ENCODE measurements at places on chromosomes 2 and 18.

GRCh38 chr2:127673291-127674069 lies 1.9 kb downstream of the LIMS2 start:
- DNase-seq: no peak

GRCh38 chr2:26623541-26624495 lies 17.3 kb downstream of the CIB4 start:
- DNase-seq: no peak

GRCh38 chr2:208713066-208713745 lies 306.6 kb downstream of the PTH2R start:
- DNase-seq: no peak

DNA sequence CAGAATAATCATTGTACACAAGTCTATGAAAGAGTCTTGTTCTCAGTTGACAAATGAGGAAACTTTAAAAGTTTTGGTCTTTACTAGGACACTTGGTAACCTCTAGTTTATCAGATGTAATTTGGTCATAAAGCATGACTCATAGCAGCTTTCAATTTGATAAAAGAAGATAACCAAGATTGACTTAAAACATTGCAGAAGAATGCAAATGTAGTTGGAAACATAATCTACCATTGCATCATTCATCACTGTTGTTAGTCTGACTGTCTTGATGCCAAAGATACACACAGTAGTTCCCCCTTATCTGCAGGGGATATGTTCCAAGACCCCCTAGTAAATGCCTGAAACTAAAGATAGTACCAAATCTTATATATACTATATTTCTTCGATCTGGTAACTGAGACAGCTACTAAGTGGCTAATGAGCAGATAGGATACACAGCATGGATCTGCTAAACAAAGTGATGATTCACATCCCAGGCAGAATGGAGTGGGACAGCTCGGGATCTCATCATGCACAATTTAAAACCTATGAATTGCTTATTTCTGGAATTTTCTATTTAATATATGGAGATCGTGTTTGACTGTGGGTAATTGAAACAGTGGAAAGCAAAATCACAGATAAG lies 131.4 kb upstream of the CCDC68 start:
- DNase-seq: no peak

DNA sequence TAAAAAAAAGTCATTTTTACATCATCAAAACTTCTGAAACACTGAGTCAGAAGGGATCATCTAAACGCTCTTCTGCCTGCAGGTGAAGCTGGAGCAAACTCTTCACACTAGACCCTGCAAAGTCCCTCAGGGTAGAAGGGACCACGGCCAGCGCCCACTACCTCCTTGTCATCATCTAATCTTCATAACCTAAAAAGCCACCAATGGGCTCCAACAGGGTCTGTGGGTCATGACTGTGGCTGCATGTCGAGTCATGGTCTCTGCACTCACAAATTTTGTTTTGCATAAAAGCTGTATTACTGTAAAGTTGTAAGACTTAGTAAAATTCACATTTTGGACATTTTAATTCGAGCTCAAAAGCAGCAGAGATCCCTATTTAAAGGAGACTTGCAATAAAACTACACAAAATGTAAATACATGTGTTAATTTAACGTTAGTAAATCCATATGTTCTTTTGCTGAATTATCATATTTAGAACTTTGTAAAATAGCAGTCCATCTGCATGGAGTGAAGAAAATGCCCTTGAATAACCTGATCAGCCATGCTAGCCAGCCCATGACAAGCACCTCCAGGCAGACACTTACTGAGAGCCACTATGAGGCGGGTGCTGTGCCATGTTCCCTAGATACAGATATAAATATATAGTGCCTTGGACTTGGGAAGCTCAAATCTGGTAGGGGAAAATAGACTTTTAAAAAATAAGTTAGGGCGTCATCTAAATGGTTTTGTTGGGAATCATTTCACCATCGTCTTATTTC lies 437.2 kb upstream of the LYPD1 start:
- no peak for DNase-seq

- DNase-seq: no peak
Measured at GRCh38 chr2:206011018-206011614, 74.9 kb downstream of the INO80D start.

DNA sequence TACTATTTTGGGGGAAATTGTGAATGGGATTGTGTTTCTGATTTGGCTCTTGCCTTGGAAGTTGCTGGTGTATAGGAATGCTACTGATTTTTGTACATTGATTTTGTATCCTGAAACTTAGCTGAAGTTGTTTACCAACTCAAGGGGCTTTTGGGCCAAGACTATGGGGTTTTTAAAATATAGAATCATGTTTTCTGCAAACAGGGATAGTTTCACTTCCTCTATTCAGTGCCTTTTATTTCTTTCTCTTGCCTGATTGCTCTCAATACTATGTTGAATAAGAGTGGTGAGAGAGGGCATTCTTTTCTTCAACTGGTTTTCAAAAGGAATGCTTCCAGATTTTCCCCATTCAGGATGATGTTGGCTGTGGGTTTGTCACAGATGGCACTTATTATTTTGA lies 1383.8 kb upstream of the ACVR2A start:
- no peak for DNase-seq

DNA sequence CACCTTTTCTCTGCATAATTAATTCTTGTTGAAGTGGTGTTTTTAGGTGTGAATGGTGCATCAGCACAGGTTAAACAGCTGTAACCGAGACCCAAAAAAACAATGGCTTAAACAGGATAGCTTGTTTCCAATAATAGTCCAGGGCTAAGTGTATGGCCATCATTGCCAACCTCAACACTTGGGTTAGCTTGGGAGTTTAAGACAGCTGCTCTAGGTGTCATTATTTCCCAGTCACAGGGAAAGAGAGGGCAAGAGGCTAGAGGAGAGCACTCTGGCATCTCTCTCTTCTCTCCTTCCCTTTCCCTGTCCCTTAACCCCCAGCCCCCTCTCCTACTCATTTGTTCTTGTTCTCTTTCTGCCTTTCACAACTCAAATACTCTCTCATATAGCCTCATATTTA lies 21.1 kb downstream of the BIRC6 start:
- DNase-seq: no peak

DNA sequence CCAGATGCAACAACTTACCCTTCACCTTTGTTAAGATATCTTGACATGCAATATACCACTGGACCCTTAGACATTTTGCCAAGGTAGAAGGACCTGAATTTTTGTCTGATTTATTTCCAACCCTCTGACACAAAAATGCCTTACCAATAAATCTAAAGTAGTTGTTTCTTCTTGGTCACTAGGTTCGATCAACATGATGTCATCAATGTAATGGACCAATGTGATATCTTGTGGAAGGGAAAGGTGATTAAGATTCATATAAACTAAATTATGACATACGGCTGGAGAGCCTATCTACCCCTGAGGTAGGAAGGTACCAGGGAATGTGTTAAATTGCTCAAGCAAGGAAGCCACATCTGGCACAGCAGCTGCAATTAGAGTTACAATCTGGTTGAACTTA lies 67.7 kb upstream of the SERPINE2 start:
- no peak for DNase-seq

DNA sequence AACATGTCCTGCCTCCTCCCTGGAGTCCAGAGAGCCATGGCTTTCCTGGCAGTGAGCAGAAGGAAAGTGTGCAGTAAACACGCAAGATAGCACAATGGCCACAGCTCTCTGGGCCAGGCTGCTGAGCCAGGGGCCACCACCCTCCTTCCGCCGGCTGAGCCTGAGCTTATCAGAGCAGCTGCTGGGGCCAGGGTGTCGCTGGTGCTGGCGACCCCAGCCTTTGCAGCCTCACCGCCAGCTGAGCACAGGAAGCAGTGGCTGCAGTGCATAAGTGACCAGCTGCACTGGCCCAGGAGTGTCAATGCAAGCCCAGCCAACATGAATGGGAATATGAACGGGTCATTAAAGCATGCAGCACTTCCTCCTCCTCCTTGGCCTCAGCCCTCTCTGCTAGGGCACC lies 172.0 kb downstream of the ZFP36L2 start:
- DNase-seq: no peak

DNA sequence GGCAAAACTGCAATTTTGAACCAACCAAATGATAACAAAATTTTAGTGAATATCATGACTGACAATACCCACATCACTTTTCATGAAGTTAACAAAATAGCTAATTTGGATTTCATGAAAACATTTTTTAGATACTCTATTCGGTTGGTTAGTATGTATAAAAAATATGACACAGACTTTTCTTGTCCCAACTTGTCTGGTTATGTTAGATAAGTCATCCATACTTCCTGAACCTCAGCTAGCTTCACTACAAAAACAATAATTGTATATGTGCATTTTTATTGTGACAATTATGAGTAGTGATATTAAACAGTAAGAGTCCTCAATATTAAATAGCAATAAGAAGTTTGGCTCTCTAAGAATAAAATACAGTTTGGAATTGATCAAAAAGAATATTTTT lies 408.1 kb upstream of the DSEL start:
- DNase-seq: no peak

- DNase-seq: no peak
Measured at GRCh38 chr2:42336361-42336965, 24.6 kb downstream of the COX7A2L start.

- DNase-seq: no peak
Measured at GRCh38 chr2:118049816-118050140, 35.9 kb upstream of the CCDC93 start.

DNA sequence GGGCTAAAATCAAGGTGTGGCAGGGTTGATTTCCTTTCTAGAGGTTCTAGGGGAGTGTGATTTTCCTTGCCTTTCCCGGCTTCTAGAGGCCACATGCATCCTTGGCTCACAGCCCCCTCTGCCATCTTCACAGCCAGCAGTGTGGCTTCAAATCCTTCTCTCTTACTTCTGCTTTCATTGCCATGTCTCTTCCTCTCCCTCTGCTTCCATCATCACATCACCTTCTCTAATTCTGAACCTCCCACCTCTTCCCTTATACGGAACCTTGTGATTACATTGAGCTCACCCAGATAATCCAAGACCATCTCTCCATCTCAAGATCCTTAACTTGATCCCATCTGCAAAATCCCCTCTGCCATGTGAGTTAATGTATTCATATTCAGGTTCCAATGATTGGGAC lies 56.2 kb upstream of the RMDN2 start:
- no peak for DNase-seq

DNA sequence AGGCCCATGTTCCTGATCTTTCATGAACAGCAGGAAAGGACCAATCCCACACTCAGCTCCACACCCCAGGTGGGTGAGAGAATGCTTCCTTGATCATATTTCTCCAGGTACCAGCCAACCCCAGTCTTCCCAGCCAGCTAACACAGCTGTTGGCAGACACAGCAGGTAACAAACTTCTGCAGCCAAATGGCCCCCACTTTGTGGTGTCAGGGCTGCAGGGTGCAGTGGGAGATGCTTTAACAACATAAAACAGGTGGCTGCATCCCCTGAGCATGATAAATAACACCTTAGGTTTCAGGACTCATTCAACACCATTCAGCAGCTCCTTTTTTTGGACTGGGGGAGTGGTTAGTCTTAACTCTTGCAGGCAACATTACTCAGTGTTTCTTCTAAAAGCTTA lies 76.7 kb upstream of the ACAA2 start:
- no peak for DNase-seq

DNA sequence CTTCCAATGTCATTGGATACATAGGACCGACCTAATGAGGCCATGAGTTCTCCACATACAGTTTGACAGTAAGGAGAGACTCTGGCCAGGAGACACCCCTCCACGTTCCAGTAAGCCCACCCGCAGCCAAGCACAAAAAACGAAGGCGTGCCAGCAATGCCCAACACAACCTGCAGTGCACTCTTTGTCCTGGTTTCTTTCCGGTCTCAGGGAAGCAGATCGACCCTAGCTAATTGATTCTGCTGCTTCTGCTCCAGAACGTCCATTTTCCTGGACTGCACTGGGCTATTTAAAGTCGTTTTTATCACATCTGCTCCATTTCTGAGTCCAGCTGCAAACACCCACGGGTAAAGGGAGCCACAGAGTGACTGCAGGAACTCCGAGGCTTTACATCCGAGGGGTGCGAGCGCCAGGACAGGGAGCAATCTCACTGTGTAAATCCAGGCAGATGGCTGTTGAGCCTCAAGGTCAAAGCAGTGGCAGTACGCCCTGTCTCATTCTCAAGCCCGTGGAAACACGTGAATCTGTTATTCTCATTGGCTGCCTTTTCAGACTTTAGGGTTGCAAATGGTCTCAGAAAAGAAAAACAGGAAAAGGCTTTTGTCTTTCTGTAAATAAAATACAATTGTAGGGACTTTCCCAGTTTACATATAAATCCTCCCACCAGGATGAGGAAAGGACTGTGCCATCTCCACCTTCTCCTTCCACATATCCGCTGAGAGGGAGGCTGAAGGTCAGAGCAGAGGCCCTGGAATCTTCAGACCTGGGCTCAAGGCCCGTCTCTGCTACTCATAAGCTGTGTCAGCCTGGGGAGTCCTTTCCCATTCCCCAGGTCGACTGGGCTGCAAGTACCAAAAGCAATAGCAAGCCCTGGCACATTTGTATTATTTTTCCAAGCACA lies 40.7 kb downstream of the TMEM163 start:
- no peak for DNase-seq

- no peak for DNase-seq
Measured at GRCh38 chr18:67665266-67665665, 148.7 kb upstream of the DSEL start.

DNA sequence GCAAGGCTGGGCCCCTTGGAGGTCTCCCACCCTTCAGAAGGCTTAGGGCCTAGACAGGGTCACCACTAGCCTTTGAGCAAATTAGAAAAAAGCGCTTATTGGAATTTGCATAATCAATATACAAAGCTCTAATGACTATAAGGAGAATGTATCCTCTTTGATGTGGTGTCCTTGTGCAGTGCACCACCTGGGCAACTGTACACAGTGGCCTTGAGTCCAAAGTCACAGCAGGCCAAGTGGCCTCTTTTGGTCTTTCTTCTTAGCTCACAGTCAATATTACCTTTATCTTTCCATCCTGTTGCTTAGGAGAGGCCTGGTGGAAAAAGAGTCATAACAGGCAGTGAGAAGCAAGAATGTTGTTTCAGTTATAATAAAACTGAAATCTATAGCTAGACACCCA lies 19.7 kb upstream of the ST3GAL5 start:
- no peak for DNase-seq

GRCh38 chr2:20229322-20230113 lies 4.6 kb upstream of the SDC1 start:
- DNase-seq: no peak

DNA sequence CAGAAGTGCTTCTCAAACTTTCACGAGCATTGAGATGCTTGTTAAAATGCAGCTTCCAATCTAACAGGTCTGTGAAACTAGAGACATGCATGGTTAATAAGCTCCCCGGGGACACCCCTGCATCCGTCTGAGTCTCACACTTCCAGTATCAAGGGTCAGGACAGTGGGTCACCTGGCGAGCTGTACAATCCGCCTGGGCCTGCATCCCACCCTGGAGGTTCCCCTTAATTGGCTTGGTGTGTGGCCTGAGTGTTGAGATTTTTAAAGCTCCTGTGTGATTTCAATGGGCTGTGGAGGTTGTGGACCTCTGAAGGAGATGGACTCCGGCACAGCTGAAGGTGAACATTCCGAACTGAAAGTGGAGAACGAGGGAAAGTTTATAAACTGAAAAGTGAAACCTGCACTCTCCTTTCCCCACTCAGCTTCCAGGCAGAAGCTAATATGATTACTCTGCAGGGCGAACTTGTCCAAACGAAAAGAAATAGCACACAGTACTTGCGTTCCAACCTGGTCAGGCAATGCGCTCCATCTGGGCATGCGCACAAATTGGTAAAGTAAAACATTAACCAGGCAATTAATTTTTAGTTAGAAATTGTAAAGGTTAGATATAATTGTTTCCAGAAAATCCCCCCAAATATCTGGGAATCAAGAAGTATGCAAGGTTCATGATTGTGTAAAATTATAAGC lies 191.7 kb upstream of the ALKAL2 start:
- no peak for DNase-seq

- DNase-seq: no peak
Measured at GRCh38 chr2:37205689-37206341, 9.5 kb downstream of the CEBPZOS start.
